Glomerular endothelial cell (primary cell): ENCODE measurements at places on chromosomes 6 and 20.

- no peak for DNase-seq
These were observed 42.6 kb downstream of the KIAA1755 start for GRCh38 chr20:38217791-38218565.

DNA sequence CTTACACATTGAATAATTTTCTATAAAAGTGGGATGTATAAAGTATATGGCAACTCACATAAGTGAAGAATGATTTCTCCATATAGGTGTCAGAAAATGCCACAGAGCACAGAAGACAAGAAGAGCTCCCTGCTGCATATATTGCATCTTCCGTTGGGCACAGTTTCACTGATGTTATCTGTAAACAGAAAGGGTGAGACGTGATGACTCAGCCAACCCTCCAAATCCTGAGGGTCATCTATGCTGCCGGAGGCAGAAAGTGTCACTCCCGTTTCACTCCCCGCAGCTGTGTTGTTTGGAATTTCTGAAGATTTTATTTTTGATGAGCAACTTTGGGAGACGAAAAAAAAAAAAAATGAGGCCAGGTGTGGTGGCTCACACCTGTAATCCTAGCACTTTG, 644.1 kb downstream of the C6orf118 start:
- no peak for DNase-seq

DNA sequence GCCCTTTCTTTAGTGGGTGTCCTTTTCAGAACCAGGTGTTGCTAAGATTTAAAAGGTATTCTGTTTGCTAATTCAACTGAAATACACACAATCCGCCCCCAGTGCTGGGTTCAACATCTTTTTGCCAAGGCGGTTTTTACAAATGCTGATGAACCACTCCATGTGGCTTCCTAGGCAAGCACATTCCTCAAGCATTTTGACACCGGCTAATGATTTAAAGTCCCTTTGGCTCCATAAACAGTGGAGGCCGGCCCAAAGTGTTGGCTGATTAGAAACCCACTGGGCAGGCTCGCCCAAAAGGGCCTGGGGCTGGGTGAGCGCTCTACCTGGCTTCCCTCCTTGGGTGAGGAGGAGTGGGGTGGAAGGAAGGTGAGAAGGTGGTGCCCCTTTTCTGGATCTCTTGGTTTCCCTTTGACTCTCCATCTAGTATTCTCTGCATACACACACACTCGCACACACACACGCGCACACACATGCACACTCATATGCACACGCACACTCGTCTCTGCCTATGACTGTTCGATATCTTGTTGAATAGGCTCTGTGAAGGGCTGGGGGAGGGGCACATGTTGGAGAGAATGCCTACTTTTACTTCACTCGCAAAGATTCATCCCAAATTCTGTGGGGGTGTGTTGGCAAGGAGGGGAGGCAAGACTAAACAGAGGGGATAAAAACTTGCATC, 66.7 kb upstream of the ARMC2 start:
- no peak for DNase-seq

DNA sequence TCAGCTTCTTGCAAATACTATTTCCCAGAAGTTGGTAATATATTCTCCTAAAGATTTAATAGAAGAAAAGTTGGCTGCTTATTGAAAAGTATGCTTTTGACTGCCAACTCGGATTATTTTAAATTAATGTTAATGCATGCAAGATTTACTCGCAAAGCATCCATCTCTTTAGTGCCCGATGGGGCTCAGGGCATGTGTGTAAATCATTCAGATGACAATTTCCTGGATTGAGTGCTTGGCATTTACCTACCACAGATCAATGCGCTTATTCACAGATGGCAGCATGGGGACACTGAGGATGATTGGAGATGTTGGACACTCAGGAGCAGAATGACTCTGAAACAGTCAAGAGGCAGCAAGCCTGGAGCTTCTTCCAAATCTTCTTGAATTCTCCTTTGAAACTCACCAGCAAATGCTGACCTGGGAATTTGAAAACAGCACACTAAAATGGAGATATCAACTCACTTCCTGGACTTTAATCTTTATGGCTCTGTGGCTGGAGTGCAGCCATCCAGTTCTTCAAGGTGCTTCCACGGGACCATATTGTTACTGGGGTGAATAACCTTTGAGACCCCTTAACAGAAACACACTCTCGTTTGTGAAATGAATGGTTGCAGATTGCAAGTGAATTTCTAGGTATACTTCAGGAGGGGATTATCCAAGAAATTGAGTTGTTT, 34.1 kb upstream of the TIAM2 start:
- DNase-seq = no peak

DNA sequence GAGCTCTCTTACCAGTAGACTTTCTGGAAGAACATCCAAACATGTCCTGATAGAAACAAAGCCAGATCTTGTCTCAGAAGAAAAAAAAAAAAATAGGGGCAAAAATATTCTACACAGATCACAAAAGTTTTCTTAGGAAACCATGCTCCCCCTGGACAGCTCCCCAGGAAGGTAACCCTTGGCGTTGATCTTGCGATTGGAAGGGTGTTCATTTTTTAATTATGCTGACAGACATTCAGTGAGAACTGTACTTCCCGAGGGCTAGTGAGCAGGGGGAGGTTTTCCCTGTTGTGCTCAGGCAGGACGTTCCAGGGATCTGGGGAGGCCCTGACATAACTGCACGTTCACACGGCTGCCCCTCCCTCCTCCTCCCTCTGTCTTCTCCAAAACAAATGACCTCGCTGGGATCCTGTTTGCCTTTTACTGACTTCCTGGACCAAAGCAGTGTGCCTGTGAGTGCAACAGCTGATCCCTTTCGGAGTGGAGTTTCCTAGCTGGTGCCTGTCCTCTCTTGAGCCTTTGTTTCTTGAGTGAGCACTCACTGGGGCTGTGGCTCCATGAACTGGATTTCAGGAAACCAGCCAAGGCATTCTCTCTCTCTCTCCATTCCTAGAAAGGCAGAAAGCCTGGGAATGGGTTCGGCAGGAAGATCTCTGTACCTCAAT, 46.7 kb downstream of the MARCKS start:
- peak; percentile 29 for DNase-seq

GRCh38 chr6:39441986-39442385, 119.5 kb upstream of the KCNK16 start:
- no peak for DNase-seq

GRCh38 chr6:146056506-146056905, 27.6 kb downstream of the GRM1 start:
- DNase-seq = no peak

- DNase-seq = no peak
These were observed 548.5 kb downstream of the CD83 start for GRCh38 chr6:14665827-14666724.

GRCh38 chr6:123638865-123639264, 2.1 kb upstream of the TRDN start:
- no peak for DNase-seq

DNA sequence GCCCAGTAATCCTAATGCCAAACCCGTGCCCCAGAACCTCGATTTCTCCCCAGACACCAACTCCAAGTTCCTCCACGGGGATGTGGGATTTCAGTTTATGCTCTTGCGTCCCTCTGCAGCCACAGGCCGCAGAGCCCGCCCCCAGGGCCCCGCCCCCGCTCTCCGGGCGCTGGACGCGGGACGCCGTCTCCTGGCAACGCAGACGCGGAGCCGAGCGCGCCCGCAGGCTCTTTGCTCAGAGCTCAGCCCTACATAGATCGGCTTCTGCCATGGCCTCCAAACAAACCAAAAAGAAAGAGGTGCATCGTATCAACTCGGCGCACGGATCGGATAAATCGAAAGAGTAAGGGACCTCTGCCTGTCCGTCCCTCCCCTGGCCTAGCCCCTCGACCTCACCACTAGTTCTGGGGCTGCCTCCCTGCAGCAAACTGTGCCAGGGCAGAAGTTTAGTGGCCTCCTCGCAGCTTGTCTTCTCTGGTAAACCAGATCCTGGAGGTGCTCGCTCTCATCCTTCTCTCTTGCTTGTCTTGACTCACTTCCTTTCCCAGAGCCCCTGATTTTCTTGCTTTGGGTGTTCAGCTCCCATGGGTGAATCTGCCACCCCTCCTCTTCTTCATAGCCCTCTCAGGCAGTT, at the start of gene ADGB:
Gene ADGB, plus strand, starts transcription at position 201 of the 634 bp plus-strand sequence. Its CDS starts 69 bp downstream, at position 270.
- DNase-seq = no peak

DNA sequence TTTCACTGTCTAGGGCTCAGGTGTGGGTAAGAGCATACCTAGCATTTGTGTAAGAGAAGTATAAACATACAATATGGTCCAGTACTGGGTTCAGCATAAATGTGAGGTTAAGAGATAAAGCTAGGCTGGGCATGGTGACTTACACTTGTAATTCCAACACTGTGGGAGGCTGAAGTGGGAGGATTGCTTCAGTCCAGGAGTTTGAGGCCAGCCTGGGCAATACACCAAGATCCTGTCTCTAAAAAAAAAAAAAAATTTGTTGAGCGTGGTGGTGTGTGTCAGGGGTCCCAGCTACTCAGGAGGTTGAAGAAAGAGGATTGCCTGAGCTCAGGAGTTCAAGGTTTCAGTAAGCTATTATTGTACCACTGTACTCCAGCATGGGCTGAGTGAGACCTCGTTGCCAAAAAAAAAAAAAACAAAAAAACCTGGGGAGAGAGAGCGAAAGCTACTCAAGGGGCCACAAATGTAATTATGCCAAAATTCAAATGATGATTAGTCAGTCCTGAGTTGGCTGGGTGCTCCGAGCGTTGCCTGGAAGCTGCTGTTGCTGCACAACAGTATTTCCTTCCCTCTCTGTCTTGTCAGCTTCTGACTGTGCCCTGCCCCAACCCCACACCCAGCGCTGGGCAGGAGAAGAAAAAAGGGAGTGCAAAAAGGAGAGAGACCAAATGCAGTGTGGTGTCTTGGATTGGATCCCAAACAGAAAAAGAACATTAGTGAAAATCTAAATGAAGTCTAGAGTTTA, 24.0 kb downstream of the CMTR1 start:
- DNase-seq = no peak

- DNase-seq = no peak
These were observed 126.6 kb upstream of the RUNX2 start for GRCh38 chr6:45201484-45201883.

DNA sequence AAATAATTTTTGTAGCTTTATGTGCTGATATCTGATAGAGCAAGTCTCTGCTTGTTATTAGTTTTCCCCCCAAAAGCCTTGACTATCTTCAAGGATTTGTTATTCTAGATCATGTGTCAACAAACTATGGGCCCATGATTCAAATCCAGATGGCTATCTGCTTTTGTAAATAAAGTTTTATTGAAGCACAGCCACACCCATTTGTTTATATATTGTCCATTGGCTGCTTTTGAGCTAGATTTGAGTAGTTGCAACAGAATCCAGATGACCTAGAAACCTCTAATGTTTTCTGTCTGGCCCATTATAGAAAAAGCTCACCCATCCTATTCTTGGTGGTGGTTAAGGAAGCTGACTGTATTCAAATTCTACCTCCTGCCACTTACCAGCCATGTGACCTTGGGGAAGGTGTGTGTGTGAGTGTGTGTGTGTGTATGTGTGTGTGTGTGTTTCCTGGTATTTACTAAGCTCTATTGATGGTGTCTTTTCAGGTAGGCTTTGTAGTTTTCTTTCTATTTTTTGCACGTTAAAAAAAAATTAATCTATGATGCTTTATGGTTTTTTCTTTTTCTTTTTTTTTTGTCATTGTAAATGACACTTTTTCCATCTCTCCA, 1.3 kb upstream of the GTSF1L start:
- DNase-seq = no peak

DNA sequence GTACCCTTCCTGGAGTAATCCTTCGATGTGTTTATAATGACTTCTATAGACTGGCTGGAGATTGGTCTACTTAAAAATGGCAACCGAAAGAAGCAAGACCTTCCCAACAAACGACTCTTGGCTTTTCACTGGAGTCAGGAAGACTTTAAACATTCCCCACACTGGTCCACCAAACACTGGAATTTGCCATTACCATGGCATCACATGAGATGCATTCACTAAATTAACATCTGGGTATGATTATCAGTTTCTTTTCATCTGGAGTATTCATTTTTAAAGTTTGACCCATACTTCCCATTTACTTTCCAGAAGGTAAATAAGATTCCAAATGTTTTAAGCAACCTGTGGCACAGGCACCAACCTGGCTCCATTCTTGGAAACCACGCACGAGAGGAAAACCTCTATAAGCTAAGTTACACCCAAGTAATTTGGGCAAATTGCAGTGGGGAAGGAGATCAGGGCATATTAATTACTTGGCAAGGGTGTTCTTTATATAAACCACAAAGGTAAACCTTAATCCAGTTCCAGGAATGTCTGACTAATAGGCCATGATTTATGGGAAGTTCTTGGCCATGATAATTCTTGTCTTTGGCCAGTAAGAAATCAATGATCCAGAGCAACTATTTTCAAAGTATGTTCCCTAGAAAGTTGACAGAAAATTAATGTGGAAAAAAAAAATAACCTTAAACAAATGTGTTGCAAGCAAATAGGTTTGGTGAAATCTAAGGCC, 190.0 kb upstream of the COL21A1 start:
- DNase-seq = no peak

- DNase-seq = no peak
These were observed 483.8 kb upstream of the EYS start for GRCh38 chr6:66190858-66191257.

GRCh38 chr6:160917572-160917971, 74.0 kb upstream of the MAP3K4 start:
- DNase-seq = no peak

DNA sequence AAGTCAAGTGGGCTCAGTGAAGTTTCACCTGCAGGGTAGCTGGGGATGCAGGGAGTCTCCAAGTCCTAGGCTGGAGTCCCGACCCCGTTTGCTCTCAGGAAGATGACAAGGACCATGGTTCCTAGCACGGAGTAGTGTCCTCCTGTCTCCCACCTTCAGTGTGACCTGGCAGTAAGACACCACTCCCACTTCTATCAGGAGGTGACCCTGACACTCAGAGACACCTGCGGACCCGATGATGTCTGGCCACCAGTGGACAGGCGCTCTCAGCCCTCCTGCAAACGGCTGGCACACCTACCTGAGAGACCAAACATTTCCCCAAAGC, 1.1 kb downstream of the SOD2 start:
- DNase-seq = no peak

DNA sequence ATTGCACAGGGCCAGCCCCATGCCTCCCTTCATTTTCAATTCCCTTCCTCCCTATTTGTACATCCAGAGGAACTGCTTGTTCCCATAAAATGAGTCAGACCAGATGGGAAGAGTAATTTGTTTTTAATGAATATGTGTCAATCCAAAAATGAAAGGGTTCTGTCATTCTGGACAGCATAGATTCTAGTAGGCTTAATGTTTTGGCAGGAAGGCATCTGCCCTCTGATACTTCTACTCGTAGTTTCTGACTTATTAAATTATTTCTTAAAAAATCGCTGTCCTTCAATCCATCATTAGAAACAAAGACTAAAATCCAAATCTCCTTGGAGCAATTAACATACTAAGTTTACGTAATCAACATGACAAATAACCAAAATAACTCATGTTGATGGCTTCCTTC, 665.5 kb downstream of the TENT5A start:
- DNase-seq = no peak

DNA sequence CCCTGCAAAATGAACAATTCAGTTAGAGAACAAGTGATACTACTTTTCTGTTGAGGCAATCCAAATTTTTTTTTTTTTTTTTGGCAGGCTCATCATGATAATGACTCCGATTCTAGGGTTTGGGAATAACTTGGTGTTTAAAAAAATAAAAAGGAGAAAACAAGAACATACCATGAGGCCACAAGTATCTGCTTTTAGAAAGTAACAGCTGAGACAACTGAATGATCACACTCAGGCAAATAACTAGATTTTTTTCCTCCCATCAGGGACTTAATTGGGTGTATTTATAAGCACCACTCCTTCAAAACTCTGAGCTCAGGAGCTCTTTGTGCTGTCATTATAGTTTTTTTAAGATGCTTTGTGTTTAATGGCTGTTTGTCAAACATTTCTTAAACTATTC, 29.6 kb downstream of the PAK5 start:
- DNase-seq = no peak

- no peak for DNase-seq
These were observed 44.3 kb downstream of the JARID2 start for GRCh38 chr6:15290067-15290680.
